Activated CD4-positive, alpha-beta T cell treated with anti-CD3 and anti-CD28 coated beads, Interleukin-2, Interleukin-6, amounts not matched to agents 100 ng/mL and 50 ng/mL, durations not matched to agents 16 hours and 8 hours (primary cell): ENCODE measurements at places on chromosomes 7 and 10.

- DNase-seq = no peak
Measured at GRCh38 chr10:5650664-5651387, 15.6 kb downstream of the ASB13 start.

DNA sequence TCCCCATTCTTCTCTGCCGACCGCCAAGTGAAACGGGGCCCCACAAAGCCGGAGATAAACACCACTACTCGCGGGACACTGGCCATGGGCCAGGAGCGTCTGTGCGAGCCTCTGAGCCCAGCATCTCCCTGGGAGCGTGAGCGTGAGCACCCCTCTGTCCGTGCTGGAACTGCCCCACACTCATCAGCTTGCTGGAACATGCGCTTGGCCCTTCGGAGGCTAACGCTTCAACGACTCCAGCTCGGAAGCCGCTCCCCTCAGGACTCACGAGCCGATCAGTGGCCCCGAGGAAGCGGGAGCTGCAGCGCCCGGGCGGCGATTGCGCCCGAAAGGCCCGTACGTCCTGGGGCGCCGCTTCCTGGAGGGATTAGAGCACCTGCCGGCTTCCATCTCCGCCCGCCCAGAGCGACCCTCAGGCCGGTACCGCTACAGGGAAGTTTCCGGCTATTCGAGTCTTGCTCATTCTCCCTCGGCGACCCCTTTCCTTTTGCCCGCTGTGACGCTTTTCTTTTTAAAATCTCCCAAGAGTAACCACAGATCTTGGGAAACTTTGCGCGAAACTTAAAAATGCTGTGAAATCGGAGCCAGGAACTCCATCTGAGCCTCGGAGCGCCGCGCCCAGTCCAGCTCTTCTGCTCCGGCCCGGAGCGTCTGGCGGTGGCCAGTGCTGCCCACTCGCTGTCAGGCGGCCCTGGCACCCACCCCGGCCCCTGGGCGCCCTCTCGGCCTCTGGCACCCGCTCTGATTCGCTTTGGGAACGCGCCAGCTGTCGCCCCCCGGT lies 1.0 kb downstream of the TLL2 start:
- no peak for DNase-seq

- DNase-seq = no peak
Measured at GRCh38 chr10:58107506-58107905, 160.2 kb downstream of the IPMK start.

GRCh38 chr10:22568928-22569327 lies 145.4 kb downstream of the PIP4K2A start:
- DNase-seq = no peak

- peak; percentile 31 for DNase-seq
Measured at GRCh38 chr7:17030559-17030958, 148.8 kb upstream of the AGR3 start.

GRCh38 chr7:33810356-33810755 lies 95.0 kb upstream of the BMPER start:
- no peak for DNase-seq

DNA sequence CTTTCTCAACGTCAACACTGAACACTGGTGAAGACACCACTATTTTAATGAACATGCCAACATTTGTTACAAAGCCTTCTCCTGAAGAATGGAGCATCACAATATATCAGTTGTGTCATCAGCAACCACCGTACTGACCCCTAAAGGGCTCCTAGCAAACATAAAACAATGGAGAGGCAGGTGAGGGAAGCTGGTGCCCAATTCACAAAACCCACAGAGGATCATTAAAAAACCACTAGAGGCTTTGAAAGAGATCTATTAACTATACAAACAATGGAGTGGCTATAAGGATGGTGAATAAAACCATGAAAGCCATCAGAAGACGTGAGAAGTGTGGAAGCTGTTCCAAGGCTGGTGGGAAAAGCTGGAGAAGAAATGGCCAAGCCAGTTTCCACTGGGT lies 150.8 kb downstream of the FAM107B start:
- DNase-seq = no peak

DNA sequence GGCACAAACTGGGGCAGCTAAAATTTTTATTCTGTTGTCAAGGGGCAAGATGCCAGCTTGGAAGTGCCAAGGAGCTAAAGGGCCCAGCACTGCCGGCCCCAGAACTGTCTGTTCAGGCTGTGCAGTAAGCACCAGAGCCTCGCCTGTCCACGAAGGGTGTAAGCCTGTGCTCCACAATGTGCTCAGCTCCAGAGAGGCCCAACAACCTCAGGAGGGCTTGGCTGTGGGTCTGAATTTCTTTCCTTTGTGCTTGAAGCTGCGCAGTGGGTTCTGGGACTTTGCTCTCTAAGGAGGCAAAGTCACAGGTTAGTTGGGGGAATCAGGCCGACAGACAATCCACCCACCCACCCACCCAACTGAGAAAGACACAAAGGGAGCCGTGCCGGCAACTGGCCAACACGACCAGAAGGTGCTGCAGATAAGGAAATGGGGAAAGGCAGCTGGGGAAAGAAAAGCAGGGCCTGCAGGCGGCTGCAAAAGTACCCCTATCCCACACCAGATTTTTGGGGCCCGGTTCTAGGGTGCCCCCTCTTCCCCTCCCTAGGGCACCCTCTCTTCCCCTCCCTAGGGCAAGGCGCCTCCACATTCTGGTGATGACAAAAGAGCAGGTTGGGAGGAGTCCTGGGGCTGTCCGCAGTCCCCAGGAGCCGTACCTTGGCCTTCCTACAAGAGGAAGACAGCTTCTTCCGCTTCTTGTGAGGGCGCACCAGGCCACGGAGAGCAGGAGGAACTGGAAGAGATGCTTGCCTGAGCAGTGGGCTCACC lies 7.7 kb downstream of the DDX56 start:
- no peak for DNase-seq

DNA sequence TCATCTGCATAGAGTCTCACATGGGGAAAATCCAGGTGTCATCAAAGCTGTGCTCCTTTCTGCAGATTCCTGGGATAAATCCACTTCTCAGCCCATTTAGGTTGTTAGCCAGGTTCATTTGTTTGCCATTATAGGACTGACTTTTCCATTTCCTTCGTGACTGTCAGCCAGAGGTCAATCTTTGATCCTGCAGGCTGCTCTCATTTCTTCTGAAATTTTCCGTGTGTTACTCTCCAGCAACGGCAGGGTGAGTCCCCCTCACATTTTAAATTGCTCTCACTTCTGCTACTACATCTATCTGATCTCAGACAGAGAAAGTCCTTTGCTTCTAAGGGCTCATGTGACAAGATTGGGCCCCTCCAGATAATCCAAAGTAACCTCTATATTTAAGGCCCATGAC lies 150.7 kb upstream of the BET1 start:
- DNase-seq = no peak

DNA sequence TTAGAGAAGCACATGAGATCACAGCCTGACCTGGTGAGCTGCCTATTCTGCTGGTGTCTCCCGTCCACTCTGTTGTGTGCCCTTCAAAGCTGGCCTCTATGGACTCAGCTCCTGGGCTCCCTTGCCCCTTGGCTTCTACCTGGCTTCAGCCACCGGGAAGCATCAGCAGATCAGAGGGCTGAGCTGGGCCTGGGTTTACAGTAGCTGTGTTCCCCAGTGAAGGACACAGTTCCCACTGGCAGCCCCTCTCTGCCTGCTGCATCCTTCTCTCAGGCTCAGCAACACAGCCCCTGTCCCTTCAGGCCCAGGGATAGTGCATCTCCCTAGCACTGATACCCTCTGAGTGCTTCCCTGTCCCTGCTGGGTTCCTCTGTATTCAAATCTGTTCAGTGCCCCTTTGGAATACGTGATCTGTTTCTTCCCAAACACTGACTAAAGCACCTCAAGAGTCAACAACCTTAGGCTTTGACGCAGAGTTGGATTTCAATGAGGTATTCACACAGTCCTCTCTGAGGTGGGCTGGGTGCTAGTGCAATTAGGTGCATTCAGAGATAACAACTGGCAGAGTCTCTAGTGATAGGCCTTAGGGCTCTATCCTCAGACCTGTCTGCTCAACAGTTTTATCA lies 109.8 kb downstream of the GRID1 start:
- no peak for DNase-seq

DNA sequence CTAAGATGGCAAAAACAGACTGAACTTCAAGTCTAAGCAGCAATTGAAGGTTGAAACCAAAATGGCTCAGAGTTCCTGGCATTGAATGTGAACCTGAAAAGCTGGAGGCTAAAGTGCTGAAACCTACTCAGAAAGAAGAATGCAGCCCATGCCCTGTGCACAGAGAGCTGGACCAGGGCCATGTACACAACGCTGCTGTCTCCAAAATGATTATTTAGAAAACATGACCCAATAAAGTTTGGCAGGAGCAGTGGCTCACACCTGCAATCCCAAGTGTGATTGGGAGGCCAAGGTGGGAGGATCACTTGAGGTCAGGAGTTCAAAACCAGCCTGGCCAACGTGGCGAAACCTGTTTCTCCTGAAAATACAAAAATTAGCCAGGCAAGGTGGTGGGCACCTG lies 158.9 kb downstream of the AKR1D1 start:
- no peak for DNase-seq

DNA sequence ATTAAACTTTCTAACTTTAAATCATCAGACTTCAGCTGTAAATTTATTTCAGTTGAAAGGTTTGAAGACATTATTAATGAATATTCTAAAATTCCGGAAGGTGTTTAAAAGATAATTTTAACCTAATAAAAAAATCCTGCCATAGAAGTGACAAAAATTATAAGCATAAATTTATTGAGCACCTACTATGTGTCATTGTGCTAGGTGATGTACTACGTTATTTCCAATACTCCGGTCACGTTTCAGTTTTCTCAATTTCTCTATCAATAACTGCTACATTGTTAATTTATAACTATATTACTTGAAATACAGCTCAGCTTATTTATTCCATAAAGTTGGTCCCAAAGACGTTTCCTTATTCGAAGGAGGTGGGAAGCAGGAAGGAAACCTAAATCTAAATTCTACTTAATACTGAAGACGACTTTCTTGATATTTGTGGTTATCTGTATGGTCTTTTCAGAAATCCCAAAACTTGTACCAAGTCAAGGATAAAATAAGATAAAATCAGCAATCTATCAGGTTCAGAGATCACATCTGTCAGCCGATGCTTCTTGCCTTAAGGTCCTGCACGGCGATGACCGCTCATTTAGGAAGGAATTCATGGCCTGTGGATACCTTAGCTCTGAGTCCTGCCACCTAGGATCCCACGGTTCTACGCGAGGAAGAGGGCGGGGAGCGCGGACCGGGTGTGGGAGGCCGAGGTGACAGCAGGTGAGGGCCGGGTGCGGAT lies 1.2 kb upstream of the ZEB1 start:
- DNase-seq = no peak

GRCh38 chr7:7967886-7968543 lies 581 bp upstream of the GLCCI1 start:
- DNase-seq = no peak

DNA sequence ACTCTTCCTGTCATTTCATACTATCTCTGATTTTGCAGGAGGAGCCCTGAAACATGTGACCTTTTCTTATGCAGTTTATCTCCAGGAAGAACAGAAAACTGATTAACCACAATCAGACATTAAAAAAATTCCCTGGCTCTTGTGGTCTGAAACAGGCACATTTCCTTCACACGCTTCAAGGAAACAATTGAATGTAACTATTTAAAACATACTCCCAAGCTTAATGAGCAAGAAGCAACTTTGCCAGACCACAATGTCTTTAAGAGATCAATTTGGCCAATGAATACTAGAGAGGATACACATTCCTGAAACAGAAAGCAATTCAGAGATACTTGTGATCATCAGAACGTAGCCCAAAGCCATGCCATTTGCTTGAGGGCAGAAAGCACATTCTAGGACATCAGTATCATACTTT lies 65.8 kb downstream of the PIP4K2A start:
- DNase-seq = peak; percentile 58

GRCh38 chr10:117169480-117169879 lies 27.8 kb upstream of the KCNK18 start:
- no peak for DNase-seq

- no peak for DNase-seq
Measured at GRCh38 chr7:142120524-142120923, 9.0 kb downstream of the MGAM2 start.

- DNase-seq = no peak
Measured at GRCh38 chr7:144036302-144036885, 12.4 kb upstream of the OR2A5 start.
